ENCODE measurements at places on chromosomes 1 and 21.

- no peak for DNase-seq
These were observed 19.1 kb upstream of the PINK1 start for GRCh38 chr1:20614131-20614579.

GRCh38 chr1:116119876-116120275 lies 8.7 kb downstream of the MAB21L3 start:
- no peak for DNase-seq

- no peak for DNase-seq
These were observed 70.6 kb downstream of the PATJ start for GRCh38 chr1:61812916-61813315.

DNA sequence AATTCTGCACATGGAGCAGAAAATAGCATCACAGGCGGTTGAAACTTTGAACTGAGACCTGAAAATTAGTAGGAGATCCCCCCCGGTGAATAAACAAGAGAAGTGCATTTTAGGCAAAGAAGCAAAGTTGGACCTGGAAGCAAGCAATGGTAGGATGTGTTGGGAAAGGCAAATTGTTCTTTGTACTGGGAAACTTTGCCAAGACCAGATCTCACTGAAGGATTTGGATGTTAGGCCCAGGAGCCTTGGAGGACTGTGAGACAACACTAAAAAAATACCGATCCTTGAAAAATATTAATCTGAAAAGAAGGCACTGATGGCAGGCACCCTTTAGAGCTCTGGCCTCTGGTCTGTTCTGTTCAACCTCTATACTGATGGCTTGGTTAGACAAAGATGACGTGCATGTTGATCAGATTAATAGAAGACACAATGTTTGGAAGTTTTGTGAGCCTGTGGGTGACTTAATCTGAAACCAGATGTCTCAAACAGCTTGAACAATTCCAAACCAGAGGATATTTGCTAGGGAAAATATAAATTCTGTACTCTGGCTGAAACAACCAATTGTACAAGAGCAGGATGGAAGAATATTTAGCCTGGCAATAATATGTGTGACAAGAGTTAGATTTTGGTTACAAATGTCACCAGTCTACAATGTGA lies 108.4 kb downstream of the ROR1 start:
- DNase-seq, result no peak

DNA sequence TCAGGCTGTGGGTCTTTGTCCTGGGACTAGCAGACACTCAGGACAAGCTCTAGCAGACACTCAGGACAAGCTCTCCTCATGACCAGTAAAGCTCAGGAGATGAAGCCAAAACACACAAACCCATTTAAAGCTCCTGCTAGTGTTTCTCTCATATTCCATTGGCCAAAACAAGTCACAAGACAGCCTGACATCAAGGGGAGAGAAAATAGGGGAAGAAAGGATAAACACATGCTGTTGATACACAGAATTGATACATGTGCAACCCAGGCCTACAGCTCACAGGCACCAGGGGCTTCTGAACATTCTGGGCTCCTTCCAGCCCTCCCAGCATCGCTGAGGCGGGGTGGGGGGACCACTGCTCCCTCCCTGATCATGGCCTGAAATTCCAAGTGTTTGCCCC lies 35.3 kb downstream of the ATF3 start:
- DNase-seq, result no peak
